ENCODE measurements at places on chromosomes 5 and 9.

DNA sequence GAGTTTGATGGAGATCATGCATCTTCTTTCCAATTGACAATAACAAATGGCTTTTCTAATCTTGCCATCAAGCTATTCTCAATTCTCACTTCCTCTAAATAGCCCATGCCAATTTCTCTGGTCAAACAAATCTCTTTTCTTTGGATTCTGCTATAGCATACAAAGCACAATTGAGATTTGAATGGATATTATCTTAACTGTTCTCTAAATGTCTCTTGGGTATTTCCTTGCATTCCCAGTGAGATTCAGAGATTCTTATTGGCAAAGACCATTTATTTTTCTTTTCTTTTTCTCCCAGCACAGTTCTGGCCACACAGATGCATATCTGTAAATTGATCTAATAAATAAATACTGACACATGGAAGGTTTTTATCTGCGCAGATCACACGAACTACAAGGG, at the start of gene OR1N2:
TSS of gene OR1N2 (plus strand) at position 301 of the 400 bp plus-strand sequence. CDS start 100 bp downstream, outside the sequence.
- no peak for DNase-seq

DNA sequence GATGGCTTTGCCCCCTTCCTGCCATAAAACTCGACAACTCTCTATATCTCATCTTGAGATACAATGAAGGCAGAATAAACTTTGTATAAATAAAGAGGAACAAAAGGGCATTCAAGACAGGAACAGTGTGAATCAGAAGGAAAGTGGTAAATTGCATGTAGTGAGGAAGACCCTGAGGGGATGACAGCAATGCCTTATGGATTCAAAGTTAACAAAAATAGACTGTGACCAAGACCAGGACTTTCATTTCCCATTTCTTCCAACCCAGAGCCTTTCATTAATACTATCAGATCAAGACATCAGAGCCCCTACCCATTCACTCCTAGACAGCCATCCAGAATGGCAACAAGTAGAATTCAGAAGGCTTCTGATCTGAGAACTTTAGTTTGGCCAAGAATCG, 46.4 kb upstream of the ZNF462 start:
- DNase-seq, result no peak

- DNase-seq, result no peak
Observed at GRCh38 chr9:91992461-91993041, 42.5 kb upstream of the ROR2 start.

- DNase-seq, result no peak
Observed at GRCh38 chr5:109281136-109281690, 128.6 kb downstream of the PJA2 start.

DNA sequence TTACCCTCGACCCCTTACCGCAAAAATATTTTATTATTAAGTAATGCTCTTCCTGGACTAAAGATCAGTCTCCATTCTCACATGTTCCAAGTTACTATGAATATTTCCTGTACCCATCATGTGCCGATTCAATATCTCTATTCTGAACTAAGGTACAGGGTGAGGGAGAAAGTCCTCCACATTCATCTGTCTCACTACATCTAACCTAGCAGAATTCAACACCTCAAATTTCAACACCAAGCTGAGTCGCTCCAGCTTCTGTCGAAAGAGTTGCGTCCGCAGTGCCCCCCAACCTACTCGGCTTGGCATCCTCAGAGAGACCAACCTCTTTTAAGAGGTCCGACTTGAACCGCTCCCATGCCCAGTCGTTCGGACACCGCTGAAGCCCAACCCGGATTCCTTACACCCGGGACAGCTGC, 1.0 kb downstream of the CERT1 start:
- no peak for DNase-seq
